Endothelial cell (in vitro differentiated cells): ENCODE measurements at places on chromosomes 12 and 14. TPM values are rescaled to one million over a fixed set of nuclear protein-coding genes. Genes with fewer than 3 reads are reported as not detected.
A peak's percentile ranks its signal among the peaks of the same experiment; 100 is the strongest.

DNA sequence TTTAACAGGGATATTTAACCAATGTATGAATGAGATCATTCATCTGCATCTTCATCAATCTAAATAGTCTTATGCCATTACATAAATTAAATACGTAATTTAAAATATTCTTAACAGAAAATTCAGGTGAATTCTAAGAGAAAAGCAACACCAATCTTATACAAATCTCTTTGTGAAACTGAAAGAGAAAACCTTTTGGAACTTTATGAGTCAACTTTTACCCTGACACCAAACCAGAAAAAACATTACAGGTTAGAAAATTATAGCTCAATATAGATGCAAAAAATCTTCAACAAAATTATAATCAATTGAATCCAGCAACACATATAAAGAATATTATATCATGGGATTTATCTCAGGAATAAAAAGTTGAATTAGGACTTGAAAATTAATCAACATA is 3.4 kb downstream of the GLIPR1L1 start:
- no peak for DNase-seq
- H3K27ac ChIP-seq = no peak overlapping the region
- no peak overlapping the region for H3K4me3 ChIP-seq
- H3K4me1 ChIP-seq = no peaks in the 10 kb centered on the region
- no peaks in the 10 kb centered on the region for H3K27me3 ChIP-seq

GRCh38 chr14:101040538-101041442 is 137.3 kb upstream of the RTL1 start:
- no peaks in the 10 kb centered on the region for H3K36me3 ChIP-seq
- H3K4me3 ChIP-seq = no peak overlapping the region
- H3K27ac ChIP-seq = no peak overlapping the region
- DNase-seq = no peak
- H3K27me3 ChIP-seq = peaks cover 4% of the 10 kb centered on the region

The GPR137C gene
- 3.3 TPM for total RNA-seq

DNA sequence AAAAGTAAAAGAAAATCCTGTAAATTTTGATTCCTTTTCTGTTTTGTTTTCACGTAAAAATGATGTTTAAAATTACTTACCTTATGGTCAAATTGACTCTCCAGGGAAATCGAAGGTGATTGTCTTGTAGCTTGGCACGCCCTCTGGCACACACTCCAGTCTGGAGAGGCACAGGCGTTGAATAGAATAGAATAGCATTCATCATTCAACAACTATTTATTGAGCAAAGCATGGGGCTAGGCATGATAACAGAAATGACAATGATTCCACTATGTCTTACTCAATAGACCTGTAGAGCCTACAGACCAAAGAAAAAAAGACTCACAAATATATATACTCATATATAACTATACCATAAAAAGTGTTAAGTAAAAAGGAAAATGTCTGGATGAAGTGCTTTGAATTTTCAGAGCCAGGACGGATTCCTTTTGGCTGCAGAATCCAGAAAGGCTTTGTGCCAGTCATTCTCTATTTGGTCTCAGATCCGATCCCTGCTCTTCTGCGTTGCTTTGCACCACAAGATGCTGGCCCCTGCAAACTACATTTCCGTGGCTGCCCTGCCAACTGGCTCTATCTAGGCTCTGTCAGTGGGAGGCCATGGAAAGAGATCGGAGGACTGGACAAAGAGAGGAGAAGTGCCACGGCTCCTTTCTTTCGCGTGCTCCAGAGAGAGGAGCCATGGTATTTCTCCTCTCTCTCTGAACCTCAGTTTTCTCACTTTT is 231.8 kb downstream of the CRADD start:
- no peak overlapping the region for H3K27ac ChIP-seq
- H3K27me3 ChIP-seq = no peaks in the 10 kb centered on the region
- no peak overlapping the region for H3K4me3 ChIP-seq
- no peak for DNase-seq
- H3K36me3 ChIP-seq = no peaks in the 10 kb centered on the region

The NID2 gene
- total RNA-seq = 80.8 TPM

DNA sequence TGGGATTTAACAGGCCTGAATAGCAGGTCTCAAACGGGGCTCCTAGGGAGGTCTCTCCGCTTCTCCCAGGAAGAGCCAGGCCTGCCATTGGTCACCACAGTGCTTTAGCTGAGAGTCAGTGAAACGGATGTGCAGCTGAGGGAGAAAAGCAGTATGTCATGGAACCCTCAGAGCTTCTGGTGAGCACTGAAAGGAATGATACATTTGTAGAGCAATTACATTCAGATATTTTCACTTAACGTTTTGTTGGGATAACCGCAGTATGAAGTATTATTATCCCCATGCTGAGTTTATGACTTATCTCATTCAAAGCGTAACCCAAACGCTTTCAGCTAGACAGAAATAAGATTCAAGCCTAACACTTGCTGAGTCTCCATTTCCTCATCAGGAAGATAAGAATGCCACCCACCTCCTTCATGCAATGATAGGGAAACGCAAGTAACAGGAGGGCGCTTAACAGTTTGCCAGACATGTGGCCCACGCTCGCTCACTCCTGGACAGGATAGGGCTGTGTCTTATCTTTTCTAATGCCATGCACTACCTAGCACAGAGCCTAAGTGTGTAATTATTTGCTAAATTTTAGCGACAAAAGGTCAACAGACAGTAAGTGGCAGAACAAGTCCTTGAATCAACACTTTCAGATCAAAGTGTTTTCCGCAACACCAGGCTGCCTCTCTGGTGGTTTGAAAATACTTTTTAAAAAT is 28.2 kb downstream of the DAD1 start:
- peaks cover 10% of the 10 kb centered on the region for H3K27me3 ChIP-seq
- H3K4me3 ChIP-seq = no peak overlapping the region
- H3K4me1 ChIP-seq = peaks cover 46% of the 10 kb centered on the region
- peaks cover 4% of the 10 kb centered on the region for H3K36me3 ChIP-seq
- no peak for DNase-seq
- peak overlapping the region; percentile 75 for H3K27ac ChIP-seq

- H3K27me3 ChIP-seq = peaks cover 3% of the 10 kb centered on the region
- H3K4me3 ChIP-seq = no peak overlapping the region
- no peak for DNase-seq
- peak overlapping the region; percentile 12 for H3K27ac ChIP-seq
These were observed 21.1 kb downstream of the CHFR start for GRCh38 chr12:132866251-132866828.

The TM7SF3 gene
- total RNA-seq = 72.9 TPM

DNA sequence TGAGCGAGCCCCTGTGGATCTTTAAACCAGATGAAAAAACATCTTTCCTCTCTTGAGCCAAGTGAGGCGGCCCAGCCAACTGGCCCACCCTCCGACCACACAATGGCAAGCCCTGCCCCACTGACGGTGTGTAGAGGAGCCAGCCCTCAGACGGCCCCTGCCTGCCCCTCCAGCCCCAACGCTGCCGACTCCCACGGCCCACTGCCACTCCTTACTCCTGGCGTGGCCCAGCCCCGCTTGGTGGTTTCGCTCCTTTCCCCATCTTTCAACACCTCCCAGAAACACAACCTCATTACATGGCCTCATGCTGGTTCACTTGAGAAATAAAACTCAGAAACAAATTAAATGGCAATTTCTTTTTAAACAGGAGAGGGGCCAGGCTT is 80.6 kb upstream of the DICER1 start:
- H3K27me3 ChIP-seq = peaks cover 1% of the 10 kb centered on the region
- H3K4me3 ChIP-seq = no peak overlapping the region
- DNase-seq = no peak
- no peaks in the 10 kb centered on the region for H3K4me1 ChIP-seq
- H3K36me3 ChIP-seq = no peaks in the 10 kb centered on the region

The ULK1 gene
- 53.7 TPM for total RNA-seq

DNA sequence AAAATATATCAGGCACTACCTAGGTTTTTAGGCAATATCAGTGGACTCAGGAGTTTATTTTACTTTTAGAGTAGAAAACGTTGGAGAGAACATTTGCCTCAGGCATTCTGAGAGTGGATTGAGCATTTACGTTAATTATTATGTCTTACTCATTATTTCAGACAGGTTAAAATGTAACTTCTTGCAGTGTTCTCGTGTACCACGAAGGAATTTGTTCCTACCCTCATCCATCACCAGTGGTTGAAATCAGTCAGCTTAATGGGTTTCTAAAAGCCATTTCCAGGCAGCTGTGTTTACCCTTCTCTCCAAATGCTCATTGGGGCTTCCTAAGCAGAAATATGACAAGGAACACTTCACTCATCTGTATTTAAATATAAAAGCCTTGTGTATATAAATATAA is 9.1 kb upstream of the LDHB start:
- H3K27ac ChIP-seq = no peak overlapping the region
- no peak for DNase-seq
- H3K4me3 ChIP-seq = no peak overlapping the region
- no peaks in the 10 kb centered on the region for H3K36me3 ChIP-seq
- peaks cover 2% of the 10 kb centered on the region for H3K27me3 ChIP-seq
- no peaks in the 10 kb centered on the region for H3K4me1 ChIP-seq
